ENCODE measurements at places on chromosomes 6 and 20. TPM values are rescaled to one million over a fixed set of nuclear protein-coding genes. Genes with fewer than 3 reads are reported as not detected.

The CASS4 gene
- total RNA-seq = 8.6 TPM

The MTFR2 gene
- 24.2 TPM for total RNA-seq

The ZNF334 gene
- total RNA-seq = 2.2 TPM

The CDSN gene
- not detected for total RNA-seq

DNA sequence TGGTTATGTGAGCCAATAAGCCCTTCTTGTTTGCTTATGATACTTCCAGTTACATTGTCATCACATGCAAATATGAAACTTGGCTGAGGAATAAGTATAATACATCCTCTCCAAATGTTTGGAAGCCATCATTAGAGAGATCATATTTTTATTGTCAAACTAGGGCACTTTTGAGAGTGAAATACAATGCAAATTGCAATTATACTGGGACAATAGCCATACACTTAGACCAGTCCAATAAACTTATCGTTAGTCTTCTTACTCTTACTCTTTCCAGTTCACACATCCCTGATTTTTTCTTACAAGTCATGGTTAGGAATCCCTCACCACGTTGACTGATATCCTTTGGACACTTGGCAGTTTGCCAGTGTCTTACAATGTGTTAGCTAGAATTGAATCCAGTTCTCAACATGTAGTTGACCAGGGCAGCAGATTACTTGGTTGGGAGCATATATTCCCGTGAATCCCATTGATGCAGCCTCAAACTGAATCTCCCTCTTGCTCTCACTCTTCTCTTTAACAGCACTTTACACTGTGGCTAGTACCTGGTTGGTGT lies 519.7 kb upstream of the ID4 start:
- no peak for DNase-seq

GRCh38 chr6:33344701-33345697 lies 27.5 kb upstream of the ZBTB22 start:
- peak; percentile 75 for DNase-seq

GRCh38 chr6:144007478-144008119 lies 460 bp downstream of the PLAGL1 start:
- peak; percentile 12 for DNase-seq

DNA sequence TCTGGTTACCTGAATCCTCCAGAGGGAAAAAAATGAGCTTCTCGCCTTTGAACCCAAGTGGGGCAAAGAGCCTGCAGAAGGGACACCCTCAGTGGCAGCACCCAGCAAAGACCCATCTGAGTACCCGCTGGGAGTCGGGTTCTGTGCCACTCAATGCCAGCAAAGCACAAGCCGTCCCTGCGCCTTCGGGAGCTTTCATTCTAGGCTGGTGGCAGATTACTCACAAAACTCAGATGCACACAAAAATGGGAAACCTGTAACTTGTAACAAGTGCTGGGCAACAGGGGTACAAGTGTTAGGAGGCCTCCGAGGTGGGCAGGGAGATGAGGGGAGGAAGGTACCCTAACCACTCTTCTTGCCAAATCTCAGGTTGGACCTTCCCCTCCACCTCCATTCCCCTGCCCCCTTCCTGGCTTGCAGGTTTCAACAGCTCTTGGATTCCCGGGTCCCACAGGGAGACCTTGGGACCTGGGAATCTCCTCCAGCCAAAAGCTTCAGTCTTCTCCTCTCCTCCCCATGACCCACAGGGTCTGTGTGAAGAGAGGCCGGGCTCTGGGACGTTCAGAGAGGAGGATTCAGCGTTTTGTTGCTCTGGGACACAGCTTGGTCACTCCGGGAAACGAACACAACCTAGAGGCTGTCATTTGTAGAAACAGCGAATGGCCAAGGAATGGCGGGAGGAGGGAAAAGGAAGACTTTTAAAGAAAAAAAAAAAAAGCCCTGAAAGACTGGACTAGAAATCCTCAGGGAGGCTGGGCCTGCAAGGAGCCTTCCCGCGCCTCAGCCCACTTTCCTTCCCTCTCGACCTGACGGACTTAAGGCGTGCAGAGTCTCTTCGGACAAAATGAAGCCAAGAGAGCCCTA lies 1.2 kb upstream of the PARD6B start:
- DNase-seq = no peak

DNA sequence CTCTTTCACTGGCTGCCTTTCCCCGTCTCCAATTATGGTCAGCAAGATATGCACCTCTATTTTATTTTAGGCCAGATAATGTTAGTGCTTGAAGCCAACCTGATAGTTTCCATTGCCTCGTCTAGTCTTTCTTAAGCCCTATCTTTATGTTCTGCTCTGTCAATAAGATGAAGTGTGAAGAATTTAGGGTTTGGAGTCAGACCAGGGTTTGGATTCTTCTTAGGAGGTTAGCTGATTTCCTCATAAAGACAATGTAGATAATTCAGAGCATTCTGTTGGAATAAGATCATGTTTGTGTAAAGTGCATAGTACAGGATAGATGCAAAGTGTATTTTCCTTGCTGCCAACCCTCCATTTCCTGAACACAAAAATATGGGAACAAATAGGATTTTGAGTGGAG lies 43.8 kb downstream of the PKIB start:
- DNase-seq = no peak

DNA sequence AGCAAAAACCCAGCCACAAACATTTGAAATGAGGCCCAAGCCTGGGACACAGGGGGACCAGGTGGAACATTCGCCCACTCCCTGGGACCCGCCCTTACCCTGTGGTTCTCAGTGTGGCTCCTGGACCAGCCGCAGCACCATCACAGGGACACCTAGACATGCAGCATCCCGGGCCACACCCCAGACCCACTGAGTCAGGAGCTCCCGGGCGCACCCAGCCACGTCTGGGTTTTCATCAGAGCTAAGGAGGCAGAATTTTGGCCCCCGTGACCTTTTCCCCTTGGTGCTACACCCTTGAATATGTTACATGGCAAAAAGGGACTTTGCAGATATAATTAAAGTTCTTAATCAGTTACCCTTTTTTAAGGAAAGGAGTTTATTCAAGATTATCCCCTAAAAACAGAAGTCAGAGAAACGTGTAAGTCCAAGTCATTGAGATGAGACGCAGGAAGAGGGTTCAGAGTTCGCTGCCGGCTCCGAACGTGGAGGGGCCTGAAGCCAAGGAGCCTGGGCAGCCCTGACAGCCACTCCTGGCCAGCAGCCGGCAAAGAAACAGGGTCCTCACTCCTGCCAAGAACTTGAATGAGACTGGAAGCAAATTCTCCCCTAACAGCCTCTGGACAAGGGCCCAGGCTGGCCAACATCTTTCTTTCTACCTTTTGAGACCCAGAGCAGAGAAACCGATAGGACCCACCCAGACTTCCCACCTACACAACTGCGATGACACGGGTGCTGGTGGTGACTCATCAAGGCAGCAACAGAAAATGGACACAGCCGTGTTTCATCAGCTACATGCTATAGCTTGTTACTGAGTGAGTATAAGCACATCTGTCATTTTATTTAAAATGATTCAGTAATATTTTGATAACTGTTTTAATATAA lies 25.3 kb downstream of the BFSP1 start:
- DNase-seq = peak; percentile 85

DNA sequence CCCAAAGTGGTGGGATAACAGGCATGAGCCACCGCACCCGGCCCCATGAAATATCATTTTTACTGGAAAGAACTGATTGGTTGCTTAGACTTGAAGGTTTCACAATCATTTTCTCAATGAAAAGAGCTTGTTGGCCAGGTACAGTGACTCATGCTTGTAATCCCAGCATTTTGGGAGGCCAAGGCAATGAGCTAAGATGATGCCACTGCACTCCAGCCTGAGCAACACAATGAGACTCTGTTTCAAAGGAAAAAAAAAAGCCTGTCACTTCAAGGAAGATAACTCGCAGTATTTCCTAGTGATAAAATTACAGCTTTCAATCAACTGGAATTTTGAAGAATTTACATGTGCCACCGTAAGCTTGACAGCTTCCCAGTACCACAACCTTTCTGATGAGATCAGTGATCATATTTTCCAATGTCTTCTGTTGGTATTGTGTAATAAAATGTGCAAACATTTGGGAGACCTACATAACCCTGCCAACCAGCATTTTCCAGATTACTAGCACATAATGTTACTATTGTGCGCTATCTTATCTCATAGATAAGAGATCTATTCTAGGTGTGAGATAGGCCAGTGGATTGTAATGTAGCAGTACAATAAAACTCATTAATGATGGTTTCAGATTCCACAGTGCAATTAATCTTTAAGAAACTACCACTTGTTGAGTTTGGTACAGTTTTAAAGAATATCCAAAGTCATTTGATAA lies 7.2 kb downstream of the PNLDC1 start:
- no peak for DNase-seq

GRCh38 chr6:112156668-112157067 lies 69.3 kb downstream of the FAM229B start:
- no peak for DNase-seq

GRCh38 chr6:79671600-79672266 lies 40.6 kb downstream of the SH3BGRL2 start:
- peak; percentile 63 for DNase-seq

DNA sequence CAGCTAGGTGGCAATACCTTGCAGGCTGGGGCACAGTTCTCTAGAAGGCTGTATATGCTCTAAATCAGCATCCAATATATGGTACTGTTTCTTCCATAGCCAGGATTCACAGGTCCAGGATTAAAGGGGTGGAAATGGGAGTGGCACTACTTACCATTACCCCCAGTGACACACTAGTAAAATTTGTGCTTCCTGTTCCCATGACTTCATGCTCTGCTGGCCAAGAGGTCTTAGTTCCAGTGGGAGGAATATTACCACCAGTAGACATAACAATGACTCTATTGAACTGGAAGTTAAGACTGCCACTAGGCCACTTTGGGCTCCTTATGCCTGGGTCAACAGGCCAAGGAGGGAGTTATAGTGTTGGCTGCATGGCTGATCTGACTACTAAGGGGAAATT lies 174.3 kb upstream of the TNFAIP3 start:
- DNase-seq = no peak

DNA sequence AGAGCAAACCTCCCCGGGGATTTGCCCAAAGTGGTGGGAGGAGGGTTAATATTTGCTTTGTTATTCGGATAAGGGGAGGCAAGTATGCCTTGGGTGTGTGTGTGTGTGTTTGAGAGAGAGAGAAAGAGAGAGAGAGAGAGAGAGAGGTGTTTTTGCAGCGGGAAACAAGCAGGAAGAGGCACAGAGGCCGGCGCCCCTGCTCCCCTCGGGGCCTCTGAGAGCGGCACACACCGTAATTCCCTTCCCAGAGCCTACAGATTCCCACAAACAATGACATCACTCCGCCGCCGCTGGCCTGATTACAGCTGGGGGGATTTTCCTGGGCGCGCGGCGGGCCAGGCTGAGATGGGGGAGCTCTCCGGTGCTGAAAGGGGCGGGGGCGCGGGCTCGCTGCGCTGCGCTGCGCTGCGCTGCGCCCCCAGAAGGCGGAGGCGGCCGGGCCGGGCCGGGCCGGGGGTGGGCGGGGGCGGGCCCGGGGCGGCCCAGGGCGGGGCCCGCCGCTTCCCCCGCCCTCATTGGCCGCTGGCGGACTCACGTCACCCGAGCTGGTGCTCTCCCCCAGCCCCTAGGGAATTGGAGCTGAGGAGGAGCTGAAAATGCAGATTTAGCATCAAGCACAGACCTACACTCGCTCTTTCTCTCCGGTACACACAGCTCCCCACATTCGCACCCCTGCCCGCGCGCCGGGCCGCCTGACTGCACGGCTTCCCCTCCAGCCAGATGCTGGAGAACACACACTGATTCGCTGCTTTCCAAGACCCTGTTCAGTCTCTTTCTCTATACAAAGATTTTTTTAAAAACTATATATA lies at the start of gene PCSK2:
PCSK2 (plus strand) TSS at position 631 of the 809 bp plus-strand sequence. CDS start 266 bp downstream, outside the sequence.
- DNase-seq = no peak

DNA sequence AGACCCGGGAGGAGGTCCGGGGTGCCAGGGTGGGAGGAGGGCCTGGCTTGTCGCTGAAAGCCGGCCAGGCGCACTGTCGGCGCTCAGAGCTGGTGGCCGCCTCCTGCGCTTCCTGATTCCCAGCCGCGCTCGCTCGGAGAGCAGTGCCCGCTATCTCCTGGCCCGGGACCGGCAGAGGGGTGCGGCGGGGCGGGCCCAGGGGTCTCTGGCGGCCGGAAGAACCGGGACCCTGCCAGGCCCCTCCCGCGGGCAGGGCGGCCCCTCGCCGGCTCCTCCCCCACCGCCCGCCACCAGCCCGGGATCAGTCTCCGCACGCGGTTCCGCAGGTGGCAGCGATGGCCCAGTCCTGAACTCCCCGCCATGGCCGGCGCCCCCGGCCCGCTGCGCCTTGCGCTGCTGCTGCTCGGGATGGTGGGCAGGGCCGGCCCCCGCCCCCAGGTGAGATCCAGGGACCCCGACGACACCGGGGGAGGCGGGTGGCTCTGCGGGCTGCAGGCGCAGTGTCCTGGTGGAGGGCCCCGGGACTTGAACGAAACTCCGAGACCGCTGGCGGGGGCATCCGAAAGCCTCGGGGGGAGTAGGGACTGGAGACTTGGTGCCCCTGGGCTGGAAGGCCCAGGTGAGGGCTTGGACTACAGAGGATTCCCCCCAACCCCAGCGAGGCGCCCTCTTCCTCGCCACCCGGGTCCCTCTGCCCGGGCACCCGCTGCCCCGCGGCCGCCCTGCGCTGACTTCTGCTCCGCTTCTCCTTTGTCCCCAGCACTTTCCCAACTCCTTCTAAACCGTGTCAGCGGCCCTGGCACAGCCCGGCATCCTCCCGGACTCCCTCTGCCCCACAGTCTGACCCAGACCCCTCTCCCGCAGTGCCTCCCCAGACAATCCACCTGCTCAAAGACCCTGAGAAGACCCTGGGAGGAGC lies at the start of gene GLP1R:
GLP1R (plus strand) TSS at position 301 of the 919 bp plus-strand sequence; CDS start at position 361, 60 bp downstream.
- peak; percentile 12 for DNase-seq

GRCh38 chr6:41228616-41229015 lies 467 bp downstream of the TREML4 start:
- no peak for DNase-seq

DNA sequence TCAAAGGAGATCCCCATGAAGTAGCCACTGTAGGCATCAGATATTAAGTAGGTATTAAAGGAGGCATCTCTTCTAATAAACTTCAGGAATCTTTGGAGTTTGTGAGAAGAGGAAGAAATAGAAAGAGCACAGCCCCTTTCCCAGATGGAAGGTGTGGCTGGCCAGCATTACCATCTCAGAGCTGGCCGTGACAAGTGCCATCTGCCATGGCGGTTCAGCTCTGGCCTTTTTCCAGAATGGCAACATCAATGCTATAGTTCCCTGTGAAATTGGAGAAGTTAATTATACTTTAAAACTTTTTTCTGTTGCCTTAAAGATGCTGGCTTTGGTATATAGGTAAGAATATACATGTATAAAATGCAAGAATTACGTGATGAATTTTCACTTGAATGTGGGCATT lies 51.9 kb upstream of the MCUR1 start:
- no peak for DNase-seq

Measured in activated CD4-positive, alpha-beta memory T cell treated with anti-CD3 and anti-CD28 coated beads for 36 hours (primary cell).